ENCODE measurements at places on chromosomes 12 and 14.

DNA sequence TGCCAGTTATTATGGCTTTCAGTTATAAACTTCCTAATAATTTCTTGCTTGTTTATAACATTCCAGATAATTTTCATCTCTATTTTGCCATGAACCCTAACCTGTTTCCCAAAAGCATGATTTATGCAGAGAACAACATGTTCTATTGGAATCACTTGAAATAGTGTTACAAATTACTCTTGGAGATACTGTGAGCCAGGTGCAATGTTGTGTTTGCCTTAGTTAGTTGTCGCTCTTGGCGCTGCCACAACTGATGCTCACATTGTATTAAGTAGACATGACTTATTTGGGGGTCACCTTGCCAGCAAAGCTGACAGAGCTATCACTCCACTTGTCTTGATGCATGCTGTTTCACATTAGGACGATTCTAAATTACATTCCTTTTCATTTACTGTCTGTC lies 49.4 kb downstream of the TSPAN8 start:
- no peak for DNase-seq

GRCh38 chr14:95523815-95524448 lies 7.5 kb upstream of the SYNE3 start:
- peak; percentile 67 for DNase-seq

- DNase-seq: no peak
Observed at GRCh38 chr12:89392391-89392790, 40.1 kb upstream of the DUSP6 start.

DNA sequence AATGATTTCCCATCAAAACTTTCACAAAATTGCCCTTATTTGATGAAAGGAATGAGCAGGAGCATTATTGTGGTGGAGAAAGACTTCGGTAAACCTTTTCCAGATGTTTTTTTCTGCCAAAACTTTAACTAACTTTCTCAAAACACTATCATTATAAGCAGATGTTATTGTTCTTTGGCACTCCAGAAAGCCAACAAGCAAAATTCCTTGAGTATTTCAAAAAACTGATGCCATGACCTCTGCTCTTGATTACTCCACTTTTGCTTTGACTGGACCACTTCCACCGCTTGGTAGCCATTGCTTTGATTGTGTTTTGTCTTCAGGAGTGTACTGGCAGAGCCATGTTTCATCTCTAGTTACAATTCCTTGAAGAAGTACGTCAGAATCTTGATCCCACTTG lies 29.7 kb upstream of the RAB21 start:
- no peak for DNase-seq

GRCh38 chr14:66345986-66346385 lies 140.2 kb upstream of the CCDC196 start:
- no peak for DNase-seq

DNA sequence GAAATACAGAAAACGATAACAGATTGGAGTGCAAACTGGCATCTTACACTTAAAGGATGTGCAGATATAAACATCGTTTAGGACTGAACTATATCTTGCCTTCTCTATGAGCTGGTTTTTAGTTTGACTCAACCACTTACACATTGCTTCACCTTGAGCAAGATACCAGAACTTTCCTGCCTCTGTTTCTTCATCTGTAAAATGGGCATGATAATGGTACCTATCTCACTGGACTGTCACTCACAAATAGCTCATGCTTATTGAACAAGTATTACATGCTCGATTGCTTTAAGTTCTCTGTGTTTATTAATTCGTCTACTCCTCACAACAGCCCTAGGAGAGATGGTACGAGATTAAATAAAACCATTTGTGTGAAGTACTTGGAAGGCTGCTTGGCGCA lies 7.7 kb downstream of the FZD10 start:
- DNase-seq: no peak

DNA sequence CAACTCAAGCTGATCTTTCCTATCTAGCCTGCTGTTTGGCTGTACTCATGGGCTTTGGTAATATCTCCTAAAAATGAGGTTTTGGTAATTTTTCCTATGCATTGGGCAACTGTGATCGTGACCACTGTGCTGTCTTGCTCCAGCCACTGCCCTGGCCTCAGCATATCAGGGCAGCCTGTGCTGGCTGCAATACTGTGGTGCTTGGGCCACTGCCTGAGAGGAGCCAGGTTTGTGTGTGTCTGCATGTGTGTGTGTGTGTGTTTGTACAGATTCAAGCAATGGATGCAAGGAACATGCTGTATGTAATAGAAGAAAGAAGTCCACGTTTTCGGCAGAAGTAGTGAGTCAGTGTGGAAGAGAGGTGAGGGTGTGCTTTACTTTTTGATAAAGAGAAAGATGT lies 13.0 kb downstream of the ERG28 start:
- no peak for DNase-seq

DNA sequence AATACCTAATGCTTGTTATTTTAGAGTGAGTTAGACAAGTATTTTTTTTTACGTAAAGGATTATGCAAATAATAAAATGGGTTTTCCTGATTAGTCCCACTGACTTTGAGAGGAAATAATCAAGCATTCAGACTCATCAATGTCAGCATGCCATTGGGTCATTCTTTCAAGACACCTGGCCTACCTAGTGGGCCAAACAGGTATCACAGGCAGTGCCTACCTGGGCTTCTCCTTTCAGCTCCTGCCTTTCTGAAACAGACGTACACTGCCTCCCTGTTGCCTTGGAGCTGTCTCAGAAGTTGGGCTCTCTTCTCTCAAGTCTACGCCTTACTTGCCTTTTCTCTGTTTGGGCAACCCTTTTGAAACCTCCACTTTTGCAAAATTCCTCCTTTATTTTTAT lies 545.6 kb downstream of the SNAPC1 start:
- no peak for DNase-seq

- DNase-seq: no peak
Observed at GRCh38 chr14:95341115-95341514, 21.4 kb upstream of the CLMN start.

DNA sequence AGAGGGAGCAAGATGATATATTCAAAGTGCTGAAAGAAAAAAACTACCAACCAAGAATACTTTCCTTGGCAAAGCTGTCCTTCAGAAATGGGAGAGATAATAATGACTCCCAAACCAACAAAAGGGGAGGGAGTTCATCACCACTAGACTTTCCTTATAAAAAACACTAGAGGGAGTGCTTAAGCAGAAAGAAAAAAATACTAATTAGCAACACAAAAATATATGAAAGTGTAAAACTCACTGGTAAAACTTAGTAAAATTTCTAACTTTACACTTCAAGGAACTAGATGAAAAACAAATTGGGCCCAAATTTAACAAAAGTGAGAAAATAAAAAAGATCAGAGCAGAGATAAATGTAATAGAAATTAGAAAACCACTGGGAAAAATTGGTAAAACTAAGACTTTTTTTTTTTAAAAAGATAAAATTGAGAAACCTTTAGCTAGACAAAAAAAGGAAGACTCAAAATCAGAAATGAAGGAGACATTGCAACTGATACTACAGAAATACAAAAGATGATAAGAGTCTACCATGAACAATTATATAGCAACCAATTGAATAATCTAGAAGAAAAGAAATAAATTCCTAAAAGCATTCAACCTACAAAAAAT lies 60.4 kb upstream of the FAR2 start:
- DNase-seq: peak; percentile 42

- DNase-seq: no peak
Observed at GRCh38 chr12:72267974-72268373, 4.2 kb upstream of the TRHDE start.

DNA sequence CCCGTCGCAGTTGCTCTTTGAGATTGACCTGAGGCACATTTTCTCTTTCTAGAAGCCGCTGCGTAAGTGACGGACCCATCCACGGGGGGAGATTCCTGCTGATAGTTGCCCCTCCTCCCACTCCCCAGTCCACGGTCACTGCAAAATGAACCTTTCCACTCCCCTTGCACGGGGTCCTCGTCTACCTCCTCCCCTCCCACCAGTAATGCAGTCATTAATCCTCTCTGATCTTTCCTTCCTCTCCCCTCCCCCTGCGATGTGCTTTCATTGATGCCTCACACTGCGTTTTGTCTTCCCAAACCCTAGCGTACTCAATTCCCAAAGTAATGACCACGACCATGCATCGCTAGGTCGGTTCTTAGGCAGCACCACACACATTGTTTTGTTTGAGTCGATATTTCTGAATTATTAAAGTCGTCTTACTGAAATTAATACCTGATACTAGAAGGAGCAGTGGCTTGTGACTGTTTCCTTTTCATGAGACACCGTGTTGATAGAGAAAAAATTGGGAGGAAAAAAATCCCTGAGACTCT lies 857 bp downstream of the ETNK1 start:
- peak; percentile 60 for DNase-seq

DNA sequence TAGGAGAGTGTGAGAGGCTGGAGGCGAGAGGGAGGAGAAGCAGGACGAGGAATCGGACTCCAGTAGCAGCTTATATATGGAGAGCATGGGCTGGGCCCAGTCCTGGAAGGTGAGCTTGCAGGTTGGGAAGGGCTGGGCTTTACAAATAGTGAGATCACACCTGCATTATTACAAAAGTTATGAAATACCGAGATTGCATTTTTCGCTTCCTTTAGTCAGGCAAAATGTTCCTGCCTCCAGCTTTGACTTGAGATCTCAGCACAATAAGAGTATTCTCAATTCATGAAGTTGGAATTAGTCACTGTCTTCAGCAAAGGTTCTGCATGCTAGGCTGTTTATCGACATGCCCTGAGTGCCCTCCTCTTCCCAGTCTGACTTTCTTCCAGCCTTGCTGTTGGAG lies at the start of gene KRT6B:
Gene KRT6B, minus strand, starts transcription at position 46 of the 400 bp plus-strand sequence. CDS start 68 bp downstream, outside the sequence.
- DNase-seq: no peak

GRCh38 chr12:103877288-103877687 lies 36.3 kb upstream of the NT5DC3 start:
- DNase-seq: no peak

DNA sequence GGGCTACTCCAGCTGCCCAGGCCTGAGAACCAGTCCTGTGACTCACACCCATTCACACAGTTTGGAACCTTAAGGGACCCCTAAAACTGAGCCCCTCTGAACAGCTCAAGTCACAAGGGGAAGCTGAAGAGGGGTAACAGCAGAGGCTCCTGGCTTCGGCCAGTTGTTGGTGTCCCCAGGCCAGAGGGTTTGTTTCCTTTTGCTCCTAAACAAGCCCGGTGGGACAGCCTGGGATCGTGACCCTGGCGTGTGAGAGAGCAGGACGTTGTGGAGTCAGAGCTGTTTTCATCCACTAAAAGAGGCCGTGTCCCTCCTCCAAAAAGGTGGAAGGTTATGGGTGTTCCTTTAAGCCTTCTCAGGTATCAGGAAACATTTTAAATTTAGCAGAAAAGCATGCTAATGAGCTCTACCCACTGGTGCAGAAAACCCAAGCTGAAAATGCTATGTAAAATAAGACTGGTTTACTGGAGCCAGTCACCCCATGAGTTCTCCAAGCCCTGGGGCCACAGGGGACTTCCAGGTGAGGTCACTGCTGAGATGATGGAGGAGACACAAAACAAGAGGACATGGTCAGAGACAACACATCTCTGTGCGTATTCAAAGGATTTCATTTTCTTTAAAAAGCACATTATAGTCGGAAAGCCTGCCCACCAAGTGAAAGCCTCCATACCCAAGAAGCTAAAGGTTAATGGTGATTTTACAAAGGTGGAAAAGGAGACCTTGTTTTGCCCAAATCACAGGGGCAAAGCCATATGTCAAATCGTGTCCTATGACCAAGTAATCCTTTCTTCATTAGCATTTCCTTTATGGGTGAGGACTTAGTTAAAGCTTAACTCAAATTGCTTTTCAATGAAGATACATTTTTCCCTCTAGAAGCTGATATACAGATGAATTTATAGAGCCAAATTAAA lies 14.1 kb downstream of the PRKAB1 start:
- DNase-seq: peak; percentile 9

GRCh38 chr14:55578511-55578910 lies 1.5 kb upstream of the KTN1 start:
- DNase-seq: no peak

- DNase-seq: no peak
Observed at GRCh38 chr12:48796976-48797375, 8.1 kb upstream of the ADCY6 start.

DNA sequence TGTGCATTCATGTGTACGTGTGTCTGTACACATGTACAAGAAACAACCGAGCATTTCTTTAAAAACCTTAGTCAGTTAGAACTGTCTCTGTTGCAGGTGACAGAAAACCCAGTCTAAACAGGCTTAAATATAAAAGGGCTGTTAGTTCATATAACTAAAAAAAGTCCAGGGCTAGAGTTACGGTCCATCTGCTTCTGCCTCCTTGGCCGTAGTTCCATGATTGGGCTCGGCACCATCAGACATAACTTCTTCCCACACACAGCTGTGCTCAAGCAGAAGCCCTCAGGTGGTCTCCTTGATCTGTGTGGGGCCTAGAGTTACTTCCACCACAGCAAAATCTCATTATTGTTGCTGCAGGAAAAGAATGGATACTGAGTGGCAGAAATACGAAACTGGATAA lies 34.6 kb downstream of the CKB start:
- no peak for DNase-seq

- no peak for DNase-seq
Observed at GRCh38 chr14:34853041-34853440, 22.1 kb downstream of the BAZ1A start.

- no peak for DNase-seq
Observed at GRCh38 chr12:106070611-106071010, 68.1 kb downstream of the NUAK1 start.

DNA sequence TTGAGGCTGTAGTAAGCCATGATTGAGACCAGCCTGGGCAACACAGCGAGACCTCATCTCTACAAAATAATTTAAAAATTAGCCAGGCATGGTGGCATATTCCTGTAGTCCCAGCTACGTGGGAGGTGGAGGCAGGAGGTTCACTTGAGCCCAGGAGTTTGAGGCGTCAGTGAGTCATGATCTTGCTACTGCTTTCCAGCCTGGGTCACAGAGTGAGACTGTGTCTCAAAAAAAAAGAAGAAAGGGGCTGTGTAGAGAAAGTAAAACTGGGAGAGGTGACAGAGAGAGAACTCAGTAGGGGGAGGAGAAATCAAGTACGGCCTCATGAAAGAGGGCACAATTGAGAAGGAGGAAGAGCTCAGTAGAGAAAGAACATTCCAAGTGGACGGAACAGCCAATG lies 12.4 kb downstream of the TECPR2 start:
- DNase-seq: no peak

DNA sequence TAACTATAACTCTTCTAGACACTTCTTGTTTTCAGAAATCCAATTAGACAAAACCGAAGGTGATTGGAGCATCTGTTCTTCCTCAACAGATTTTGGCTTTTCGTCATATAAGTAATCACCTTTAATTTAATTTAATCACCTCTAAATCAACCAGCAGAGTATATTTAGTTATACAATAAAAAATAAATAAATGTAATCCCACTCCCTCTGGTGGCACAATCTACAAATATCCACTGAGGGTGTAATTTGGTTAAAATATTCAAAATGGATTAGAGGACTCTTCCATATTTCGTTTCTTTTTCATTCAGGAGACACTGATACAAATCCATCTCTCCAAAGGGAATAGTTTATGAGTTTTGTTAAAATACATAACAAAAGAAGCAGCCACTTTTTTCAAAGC lies 18.3 kb upstream of the SLC35F4 start:
- no peak for DNase-seq

GRCh38 chr14:76228138-76228537 lies 76.4 kb downstream of the GPATCH2L start:
- no peak for DNase-seq

- DNase-seq: no peak
Observed at GRCh38 chr12:113919791-113920190, 46.3 kb downstream of the RBM19 start.

- DNase-seq: no peak
Observed at GRCh38 chr12:132268674-132269073, 60.7 kb downstream of the GALNT9 start.

- no peak for DNase-seq
Observed at GRCh38 chr14:77782202-77782601, 17.7 kb upstream of the ADCK1 start.

GRCh38 chr14:74265301-74265965 lies 26.2 kb downstream of the VSX2 start:
- DNase-seq: no peak
